ENCODE measurements at places on chromosomes 11 and 22. TPM values are rescaled to one million over a fixed set of nuclear protein-coding genes. Genes with fewer than 3 reads are reported as not detected.

The OR5D14 gene
- total RNA-seq: not detected

The MAPK11 gene
- total RNA-seq: 62.4 TPM

The CNGA4 gene
- total RNA-seq: not detected

The DGAT2 gene
- 0.51 TPM for total RNA-seq

The VSIG10L2 gene
- not detected for total RNA-seq

The DLG2 gene
- total RNA-seq: 5.1 TPM

The PGA4 gene
- total RNA-seq: 0.64 TPM

The FBLN1 gene
- 238 TPM for total RNA-seq

The YIF1A gene
- total RNA-seq: 48.0 TPM

The ALKBH8 gene
- 8.4 TPM for total RNA-seq

- no peak overlapping the region for H3K27ac ChIP-seq
- no peaks in the 10 kb centered on the region for H3K36me3 ChIP-seq
- DNase-seq: no peak
- H3K4me1 ChIP-seq: peaks cover 4% of the 10 kb centered on the region
Measured at GRCh38 chr11:46034041-46034440, 87.2 kb downstream of the PHF21A start.

DNA sequence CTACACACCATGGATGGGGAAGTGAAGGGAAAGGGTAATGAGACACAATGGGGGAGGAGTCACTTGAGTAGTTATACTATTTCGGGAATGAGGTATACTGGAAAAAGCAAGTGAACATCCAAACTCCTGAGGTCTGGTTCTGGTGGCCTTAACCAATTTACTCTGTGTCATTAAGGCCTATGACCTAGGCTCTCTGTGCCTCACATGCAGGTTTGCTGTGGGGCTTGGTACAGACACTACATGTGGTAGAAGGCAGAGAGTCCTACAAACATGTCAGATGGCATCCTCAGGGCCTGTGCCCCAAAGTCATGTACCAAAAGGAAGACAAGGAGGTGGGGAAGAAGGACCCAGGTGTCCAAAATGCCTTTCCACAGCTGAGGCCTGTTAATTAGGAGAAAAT is 98.9 kb downstream of the TRIM29 start:
- no peaks in the 10 kb centered on the region for H3K36me3 ChIP-seq
- H3K27me3 ChIP-seq: no peaks in the 10 kb centered on the region
- H3K4me3 ChIP-seq: no peak overlapping the region
- H3K27ac ChIP-seq: no peak overlapping the region
- DNase-seq: no peak

DNA sequence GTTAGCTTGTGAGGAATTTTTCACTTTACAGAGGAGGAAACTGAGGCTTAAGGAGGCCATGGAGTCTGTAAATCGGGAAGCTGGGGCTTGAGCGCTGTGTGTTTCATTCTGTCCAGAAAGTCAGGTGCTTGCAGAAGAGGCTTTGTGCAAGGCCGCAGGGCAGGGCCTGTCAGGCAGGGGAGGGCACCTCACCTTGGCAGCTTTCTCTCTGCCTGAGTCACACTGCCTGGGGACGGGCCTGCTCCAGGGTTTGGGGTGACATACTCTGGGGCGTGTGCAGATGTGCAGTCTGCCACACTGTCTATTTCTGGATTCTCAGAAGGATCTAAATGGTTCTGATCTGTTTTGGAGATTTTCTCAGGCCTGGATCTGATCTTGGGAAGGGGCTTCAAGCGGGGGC is 8.4 kb downstream of the INCENP start:
- no peak for DNase-seq
- peaks cover 8% of the 10 kb centered on the region for H3K27me3 ChIP-seq
- no peak overlapping the region for H3K27ac ChIP-seq
- no peaks in the 10 kb centered on the region for H3K4me1 ChIP-seq
- no peak overlapping the region for H3K4me3 ChIP-seq
- peaks cover 16% of the 10 kb centered on the region for H3K36me3 ChIP-seq

GRCh38 chr11:110092515-110093406 is at the start of gene ZC3H12C:
ZC3H12C (plus strand) TSS chr11:110093392; CDS start chr11:110093412, 20 bp downstream.
- H3K27me3 ChIP-seq: peaks cover 16% of the 10 kb centered on the region
- H3K4me3 ChIP-seq: peak within 1 kb of the TSS; percentile 95
- H3K27ac ChIP-seq: peak within 1 kb of the TSS; percentile 79
- DNase-seq: peak; percentile 77
- H3K4me1 ChIP-seq: peaks cover 9% of the 10 kb centered on the region

DNA sequence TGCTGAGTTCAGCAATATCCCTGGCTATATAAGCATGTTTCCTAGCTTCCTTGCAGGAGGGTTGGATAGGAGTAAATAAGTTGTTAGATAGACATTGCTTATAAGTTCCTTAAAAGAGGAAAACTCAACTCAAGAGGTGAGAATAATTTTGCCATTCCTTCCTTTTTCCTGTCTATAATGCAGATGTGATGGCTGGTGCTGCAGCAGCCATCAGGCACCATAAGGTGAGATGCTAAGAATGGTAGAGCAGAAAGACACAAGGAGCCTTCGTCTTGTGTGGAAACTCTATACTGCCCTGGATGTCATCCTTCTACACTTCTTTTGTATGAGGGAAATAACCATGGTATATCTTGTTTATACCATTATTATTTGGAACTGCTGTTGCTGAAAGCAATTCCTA is 74.5 kb upstream of the GRK3 start:
- H3K4me1 ChIP-seq: peaks cover 6% of the 10 kb centered on the region
- DNase-seq: no peak
- H3K36me3 ChIP-seq: peaks cover 39% of the 10 kb centered on the region
- H3K27ac ChIP-seq: no peak overlapping the region
- no peak overlapping the region for H3K4me3 ChIP-seq

DNA sequence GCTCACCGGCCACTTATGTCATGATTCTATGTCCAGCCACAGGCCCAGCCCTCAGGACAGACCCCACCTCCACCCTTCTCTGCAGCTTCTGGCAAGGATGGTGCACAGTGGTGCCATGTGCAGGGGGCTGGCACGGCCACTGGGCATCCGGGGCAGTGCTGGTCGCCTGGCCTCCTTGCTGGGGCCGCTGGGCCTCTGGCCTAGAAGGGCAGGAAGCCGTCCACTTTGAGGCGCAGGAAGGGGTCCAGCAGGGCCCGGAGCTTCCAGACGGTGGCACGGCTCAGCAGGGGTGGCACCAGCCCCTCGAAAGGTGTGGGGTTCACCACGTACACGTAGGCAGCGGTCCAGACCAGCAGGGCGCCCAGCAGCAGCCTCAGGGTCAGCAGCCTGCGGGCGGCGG is 2.4 kb downstream of the CCDC188 start:
- H3K4me3 ChIP-seq: no peak overlapping the region
- H3K4me1 ChIP-seq: no peaks in the 10 kb centered on the region
- H3K36me3 ChIP-seq: no peaks in the 10 kb centered on the region
- H3K27me3 ChIP-seq: peaks cover 5% of the 10 kb centered on the region
- no peak for DNase-seq
- no peak overlapping the region for H3K27ac ChIP-seq

DNA sequence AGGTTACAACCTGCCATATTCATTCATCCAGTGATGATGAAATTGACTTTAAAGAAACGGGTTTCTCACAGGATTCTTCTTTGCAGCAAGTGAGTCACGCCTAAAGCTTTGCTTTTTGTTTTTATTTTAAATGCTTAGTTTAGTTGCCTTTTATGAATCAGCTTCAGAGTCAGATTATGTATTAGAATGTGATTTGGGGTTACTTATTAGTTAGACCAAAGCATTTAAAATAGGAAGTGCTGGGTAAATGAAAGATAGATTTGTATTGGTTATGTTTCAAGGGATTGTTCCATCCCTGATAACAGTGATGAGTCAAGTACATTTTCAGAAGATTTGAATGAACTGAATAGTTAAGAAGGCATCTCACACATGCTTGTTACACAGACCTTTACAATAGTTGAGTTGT is 101.3 kb upstream of the GAL start:
- no peak overlapping the region for H3K27ac ChIP-seq
- DNase-seq: no peak
- H3K27me3 ChIP-seq: no peaks in the 10 kb centered on the region
- H3K4me1 ChIP-seq: peaks cover 4% of the 10 kb centered on the region

DNA sequence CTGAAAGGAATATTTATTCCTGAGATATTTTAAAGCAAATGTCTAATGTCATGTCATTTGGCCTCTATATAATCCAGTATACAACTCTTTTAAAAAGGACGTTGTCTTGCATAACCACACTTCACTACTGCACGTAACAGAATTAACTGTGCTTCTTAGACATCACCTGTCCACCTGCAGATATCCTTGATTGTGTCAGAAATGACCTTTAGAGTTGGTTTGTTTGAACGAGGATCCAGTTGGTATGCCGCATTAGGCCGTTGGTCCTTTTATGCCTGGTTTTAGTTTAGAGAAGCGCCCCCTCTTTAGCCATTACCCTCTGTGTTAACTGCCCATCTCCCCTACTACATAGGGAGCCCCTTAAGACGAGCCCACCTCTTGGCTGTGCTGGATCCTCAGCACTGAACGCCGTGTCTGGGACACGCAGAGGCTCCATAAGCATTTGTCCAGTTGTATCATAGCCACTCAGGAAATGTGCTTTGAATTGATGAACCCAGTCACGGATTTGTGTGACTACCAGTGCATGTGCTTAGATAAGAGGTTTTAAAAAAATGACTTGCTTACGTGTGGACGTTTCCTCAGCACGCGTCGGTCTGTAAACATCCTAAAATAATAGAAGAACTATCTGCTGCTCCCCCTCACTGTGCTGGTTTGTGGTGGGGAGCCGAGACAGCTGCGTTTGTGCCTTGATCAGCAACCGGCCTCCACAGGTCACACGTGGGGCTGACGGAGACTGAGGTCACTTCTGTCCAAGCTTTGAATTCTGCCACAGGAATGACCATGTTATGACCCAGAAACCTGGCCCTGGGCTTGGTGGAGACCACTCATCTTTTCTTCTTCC is 4.0 kb downstream of the MICAL2 start:
- no peak overlapping the region for H3K4me3 ChIP-seq
- no peak for DNase-seq
- H3K27me3 ChIP-seq: peaks cover 6% of the 10 kb centered on the region
- H3K4me1 ChIP-seq: peaks cover 33% of the 10 kb centered on the region
- H3K36me3 ChIP-seq: peaks cover 9% of the 10 kb centered on the region

- peaks cover 6% of the 10 kb centered on the region for H3K4me1 ChIP-seq
- DNase-seq: no peak
- H3K36me3 ChIP-seq: no peaks in the 10 kb centered on the region
- H3K27me3 ChIP-seq: peaks cover 2% of the 10 kb centered on the region
- no peak overlapping the region for H3K4me3 ChIP-seq
- H3K27ac ChIP-seq: no peak overlapping the region
Measured at GRCh38 chr22:29037340-29037932, 24.2 kb downstream of the C22orf31 start.

GRCh38 chr11:115317277-115318185 is 186.7 kb downstream of the CADM1 start:
- H3K27ac ChIP-seq: no peak overlapping the region
- no peak overlapping the region for H3K4me3 ChIP-seq
- DNase-seq: no peak

GRCh38 chr11:11095831-11096723 is 238.2 kb upstream of the ZBED5 start:
- no peak for DNase-seq
- H3K4me1 ChIP-seq: no peaks in the 10 kb centered on the region
- H3K27ac ChIP-seq: no peak overlapping the region
- peaks cover 6% of the 10 kb centered on the region for H3K36me3 ChIP-seq

- no peaks in the 10 kb centered on the region for H3K27me3 ChIP-seq
- H3K4me1 ChIP-seq: no peaks in the 10 kb centered on the region
- no peak overlapping the region for H3K4me3 ChIP-seq
- H3K27ac ChIP-seq: no peak overlapping the region
- DNase-seq: no peak
Measured at GRCh38 chr11:44226945-44227344, 83.0 kb downstream of the ALX4 start.

GRCh38 chr11:131977231-131977630 is 606.8 kb downstream of the NTM start:
- H3K27me3 ChIP-seq: peaks cover 2% of the 10 kb centered on the region
- no peak overlapping the region for H3K4me3 ChIP-seq
- H3K27ac ChIP-seq: no peak overlapping the region
- no peaks in the 10 kb centered on the region for H3K36me3 ChIP-seq
- no peak for DNase-seq

GRCh38 chr11:134228625-134229024 is 4.2 kb downstream of the VPS26B start:
- H3K36me3 ChIP-seq: peaks cover 23% of the 10 kb centered on the region
- DNase-seq: no peak
- H3K27me3 ChIP-seq: peaks cover 10% of the 10 kb centered on the region
- peaks cover 77% of the 10 kb centered on the region for H3K4me1 ChIP-seq

GRCh38 chr11:48066881-48067800 is 86.8 kb downstream of the PTPRJ start:
- peaks cover 8% of the 10 kb centered on the region for H3K27me3 ChIP-seq
- no peak overlapping the region for H3K27ac ChIP-seq
- H3K36me3 ChIP-seq: no peaks in the 10 kb centered on the region
- peaks cover 12% of the 10 kb centered on the region for H3K4me1 ChIP-seq

DNA sequence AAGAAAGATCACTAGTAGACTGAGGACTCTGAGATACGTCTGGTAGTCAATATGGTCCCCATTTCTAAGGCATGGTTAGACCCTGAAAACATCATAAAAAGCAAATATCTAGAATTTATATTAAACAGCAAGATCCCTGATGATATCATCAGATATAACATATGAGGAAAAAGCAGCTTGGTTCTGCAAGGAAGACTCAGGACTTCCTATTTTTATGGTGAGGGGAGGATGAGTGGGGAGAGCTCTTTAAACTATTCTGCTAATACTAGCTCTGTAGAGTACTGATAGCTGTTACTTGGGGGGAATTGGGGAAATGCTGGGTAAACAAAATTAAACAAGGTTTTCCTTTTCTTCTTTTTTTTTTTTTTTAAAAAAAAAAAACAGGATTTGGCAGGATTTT is 235.8 kb downstream of the SWAP70 start:
- H3K4me3 ChIP-seq: no peak overlapping the region
- no peak for DNase-seq
- H3K4me1 ChIP-seq: peaks cover 14% of the 10 kb centered on the region
- no peak overlapping the region for H3K27ac ChIP-seq
- H3K36me3 ChIP-seq: peaks cover 9% of the 10 kb centered on the region
- no peaks in the 10 kb centered on the region for H3K27me3 ChIP-seq

DNA sequence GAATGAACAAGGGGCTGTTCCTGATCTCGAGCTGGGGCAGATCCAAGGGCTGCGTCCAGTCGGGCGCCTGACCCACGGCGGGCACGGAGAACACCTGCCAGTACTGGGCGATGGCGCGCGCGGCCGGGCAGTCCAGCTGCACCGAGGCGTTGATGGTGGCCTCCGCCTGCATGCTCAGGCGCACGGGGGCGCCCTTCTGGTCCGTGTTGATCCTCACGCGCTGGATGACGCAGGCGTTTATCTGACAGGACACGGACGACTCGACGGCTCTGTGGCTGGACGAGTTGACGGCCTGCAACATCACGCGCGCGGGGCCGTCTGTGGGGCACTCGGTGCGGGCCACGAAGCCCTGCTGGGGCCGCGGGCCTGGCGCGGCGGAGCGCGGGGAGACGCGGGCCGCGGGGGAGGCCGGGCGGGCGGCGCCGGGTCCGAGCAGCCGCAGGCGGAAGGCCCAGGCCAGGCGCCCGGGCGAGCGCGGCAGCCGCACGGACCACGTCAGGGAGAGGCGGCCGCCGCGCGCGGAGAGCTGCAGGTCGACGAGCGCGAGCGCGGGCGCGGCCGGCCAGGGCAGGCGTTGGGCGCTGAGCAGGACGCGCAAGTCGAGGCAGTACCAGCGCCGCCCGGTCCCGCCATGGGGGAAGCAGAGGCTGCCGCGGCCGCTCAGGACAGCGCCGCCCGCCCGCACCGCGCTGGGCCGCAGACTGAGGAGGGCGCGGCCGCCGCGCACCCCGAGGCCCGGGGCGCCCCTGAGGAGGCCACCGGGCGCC is 511 bp downstream of the PKDREJ start:
- H3K4me1 ChIP-seq: peaks cover 4% of the 10 kb centered on the region
- no peak overlapping the region for H3K4me3 ChIP-seq
- no peak overlapping the region for H3K27ac ChIP-seq
- H3K27me3 ChIP-seq: peaks cover 33% of the 10 kb centered on the region
